ENCODE measurements at places on chromosomes 1 and 21. TPM values are rescaled to one million over a fixed set of nuclear protein-coding genes. Genes with fewer than 3 reads are reported as not detected.

DNA sequence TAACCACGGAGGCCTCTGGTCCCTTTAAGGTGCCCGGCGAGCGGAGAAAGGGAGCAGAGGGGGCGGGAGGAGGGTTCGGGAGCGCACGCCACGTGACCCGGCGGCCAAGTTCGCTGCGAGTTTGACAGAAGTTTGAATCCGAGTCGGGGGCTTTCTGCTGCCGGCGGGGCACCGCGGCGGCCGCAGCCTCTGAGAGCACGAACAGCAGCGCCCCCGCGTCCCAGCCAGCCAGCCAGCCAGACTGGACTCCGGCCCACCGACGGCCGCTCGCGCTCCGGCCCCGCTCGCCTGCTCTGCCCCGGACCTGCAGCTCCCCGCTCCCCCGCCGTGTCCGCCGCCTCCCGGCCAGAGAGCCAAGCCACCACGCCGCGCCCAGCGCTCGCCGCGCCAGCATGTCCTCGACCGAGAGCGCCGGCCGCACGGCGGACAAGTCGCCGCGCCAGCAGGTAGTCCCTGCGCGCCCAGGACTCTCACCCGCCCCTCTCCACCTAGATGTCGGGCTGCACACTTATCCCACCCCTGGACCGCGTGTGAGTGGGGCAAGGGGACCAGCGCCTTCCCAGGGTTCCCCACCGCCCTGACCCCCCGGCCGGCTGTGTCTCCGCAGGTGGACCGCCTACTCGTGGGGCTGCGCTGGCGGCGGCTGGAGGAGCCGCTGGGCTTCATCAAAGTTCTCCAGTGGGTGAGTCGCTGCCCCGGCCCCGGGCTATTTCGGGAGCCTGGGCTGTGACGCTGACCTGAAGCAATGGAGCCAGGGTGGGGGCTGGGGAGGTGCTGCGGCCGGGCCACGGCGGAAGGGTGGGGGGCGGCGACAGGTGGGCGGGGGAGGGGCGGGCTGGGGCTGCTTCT lies at the start of gene SYPL2:
Gene SYPL2, plus strand, starts transcription at position 95 of the 849 bp plus-strand sequence. Its CDS starts 298 bp downstream, at position 393.
- no peak for DNase-seq

CDC7 gene
- 11.1 TPM for total RNA-seq

IGSF9 gene
- total RNA-seq, result 0.16 TPM

SMG7 gene
- total RNA-seq, result 69.0 TPM

GRCh38 chr1:2858676-2859075 lies 57.2 kb upstream of the TTC34 start:
- no peak for DNase-seq

GRCh38 chr1:245871915-245872314 lies 635.2 kb downstream of the SMYD3 start:
- DNase-seq, result no peak

GRCh38 chr1:47627016-47627415 lies 189.2 kb downstream of the FOXD2 start:
- DNase-seq, result no peak

GRCh38 chr1:36448530-36449056 lies 1.7 kb downstream of the OSCP1 start:
- DNase-seq, result no peak

DNA sequence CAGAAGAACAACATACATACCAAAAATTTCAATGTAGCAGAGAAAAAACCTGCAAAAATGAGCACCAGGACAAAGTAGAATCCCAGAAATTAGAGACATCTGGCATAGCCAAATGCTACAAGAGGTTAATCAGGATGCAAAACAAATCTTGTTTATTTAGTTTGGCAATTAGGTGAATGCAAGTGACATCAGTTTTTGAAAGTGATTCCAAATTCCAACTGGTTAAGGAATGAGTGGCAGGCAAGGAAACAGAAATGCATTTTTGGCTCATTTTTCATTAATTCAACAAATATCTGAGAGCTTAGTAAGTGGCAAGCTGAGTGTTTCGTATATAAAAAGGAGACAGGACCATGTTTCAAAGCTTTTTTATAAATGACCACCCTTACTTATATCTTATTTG lies 21.3 kb downstream of the SCAF4 start:
- no peak for DNase-seq

- DNase-seq, result no peak
Observed at GRCh38 chr1:79693441-79694114, 687.0 kb upstream of the ADGRL4 start.

DNA sequence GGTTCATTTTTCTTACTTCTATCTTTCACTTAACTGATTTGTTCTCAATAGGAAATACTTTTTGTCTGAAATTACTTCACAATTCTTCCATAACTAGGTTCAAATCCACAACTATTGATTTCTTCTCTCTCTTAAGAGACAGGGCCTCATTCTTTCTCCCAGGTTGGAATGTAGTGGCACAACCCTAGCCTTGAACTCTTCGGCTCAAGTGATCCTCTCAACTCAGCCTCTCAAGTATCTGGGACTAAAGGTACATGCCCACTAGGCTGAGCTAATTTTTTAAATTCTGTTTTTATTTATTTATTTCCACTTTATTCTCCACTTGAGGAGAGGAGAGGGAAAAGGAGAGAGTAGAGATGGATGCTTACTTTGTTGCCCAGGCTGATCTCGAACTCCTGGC lies 370.4 kb upstream of the PLXNA2 start:
- no peak for DNase-seq

DNA sequence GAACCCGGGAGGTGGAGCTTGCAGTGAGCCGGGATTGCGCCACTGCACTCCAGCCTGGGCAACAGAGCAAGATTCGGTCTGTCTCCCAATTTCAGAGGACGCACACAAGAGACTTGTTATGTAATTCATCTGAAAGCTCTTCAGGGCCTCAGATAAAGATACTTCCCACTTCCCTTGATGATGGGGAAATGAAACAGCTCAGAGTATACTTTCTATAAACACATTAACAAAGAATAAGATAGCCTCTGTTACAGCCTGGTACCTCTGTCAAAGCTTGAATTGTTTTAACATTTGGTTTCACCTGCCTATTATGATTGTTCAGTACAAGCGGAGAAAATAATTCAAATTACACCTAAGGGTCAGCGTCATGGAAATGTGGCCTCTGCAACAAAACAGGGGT lies 622.9 kb upstream of the ADGRL4 start:
- DNase-seq, result no peak

DNA sequence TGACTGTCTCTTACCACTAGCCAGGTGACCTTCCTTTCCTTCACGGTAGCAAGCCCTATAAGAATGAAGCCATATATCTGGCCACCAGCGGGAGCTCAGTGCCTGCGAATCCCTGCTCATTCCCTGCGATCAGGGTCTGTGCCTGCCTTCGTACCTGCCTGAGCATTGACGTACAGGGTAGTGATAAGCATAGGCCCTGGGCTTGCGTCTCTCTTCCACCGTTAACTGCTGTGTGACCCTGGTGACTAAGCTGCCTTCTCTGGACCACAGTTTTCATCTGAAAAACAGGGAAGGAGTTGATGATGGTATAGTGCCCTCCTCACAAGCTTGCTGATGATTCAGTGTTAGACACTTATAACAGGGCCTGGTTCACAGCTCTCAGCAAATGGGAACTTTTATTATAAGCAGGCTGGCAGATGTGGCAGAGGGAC lies 4.1 kb downstream of the ZC3H12A start:
- DNase-seq, result peak; percentile 61

PDZK1 gene
- total RNA-seq, result 0.08 TPM
